ENCODE measurements at places on chromosomes 7 and 10.

DNA sequence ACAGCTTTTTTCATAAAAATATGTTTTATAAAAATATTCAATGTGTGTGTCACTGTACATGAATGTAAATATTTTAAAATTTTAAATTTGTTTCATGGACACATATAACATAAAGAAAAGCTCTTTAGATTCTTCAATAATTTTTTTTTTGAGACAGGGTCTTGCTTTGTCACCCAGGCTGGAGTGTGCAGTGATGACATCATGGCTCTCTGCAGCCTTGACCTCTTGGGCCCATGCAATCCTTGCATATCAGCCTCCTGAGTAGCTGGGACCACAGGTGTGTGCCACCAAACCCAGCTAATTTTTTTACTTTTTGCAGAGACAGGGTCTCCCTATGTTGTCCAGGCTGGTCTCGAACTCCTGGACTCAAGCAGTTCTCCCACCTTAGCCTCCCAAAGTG is 9.9 kb downstream of the XRCC2 start:
- DNase-seq: no peak

GRCh38 chr10:71756311-71757191 is 16.8 kb downstream of the VSIR start:
- no peak for DNase-seq

- no peak for DNase-seq
Observed at GRCh38 chr7:92052684-92053083, 81.6 kb downstream of the CYP51A1 start.

- DNase-seq: no peak
Observed at GRCh38 chr10:102436312-102436711, 3.9 kb upstream of the CUEDC2 start.

DNA sequence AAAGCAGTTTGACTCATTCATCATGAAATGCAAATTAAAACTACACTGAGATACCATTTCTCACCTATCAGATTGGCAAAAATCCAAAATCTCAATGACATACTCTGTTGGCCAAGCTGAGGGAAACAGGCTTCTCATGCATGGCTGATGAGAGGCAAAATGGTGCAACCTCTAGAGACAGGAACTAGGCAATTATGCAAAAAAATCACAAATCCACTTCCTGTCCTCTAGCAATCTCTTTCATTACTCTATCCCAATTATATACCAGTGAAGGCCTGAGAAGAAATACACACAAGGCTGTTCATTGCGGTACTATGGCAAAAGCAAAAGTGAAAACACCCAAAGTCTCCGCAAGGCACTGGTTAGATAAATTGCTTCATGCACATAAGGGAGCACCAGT is 25.9 kb upstream of the PTPRN2 start:
- DNase-seq: no peak

DNA sequence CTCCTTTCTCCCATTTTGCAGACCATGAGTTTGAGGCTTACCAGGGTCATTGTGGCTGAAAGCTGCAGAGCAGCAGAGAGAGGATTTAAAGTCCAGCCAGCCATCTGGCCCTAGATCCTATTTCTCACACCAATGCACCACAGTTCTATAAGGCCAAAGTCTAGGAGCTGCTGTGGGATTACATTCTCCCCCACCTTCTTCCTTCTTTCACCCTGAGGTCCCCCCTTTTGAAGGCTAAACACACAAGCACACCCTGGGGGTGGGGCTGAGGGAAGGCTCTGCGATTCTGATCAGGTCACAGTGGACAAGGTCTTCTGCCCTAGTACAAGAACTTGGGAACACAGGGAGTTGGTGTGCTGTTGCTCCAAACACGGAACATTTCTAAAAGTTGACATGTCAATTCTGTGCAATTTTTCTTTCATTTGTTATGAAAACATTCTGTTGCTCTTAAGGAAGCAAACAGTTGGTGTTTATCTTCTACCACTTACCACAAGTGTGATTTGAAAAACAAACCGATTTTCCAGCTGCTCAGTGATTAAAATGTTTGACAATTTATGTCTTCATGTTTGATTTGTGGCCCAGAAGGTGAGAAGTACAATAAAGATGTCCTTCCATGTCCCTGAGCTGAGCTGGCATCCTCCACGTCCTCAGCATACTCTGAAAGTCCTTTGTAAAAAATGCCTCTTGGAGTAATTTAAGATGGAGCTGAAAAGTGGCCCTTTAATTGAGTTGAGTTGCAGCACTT is 271.6 kb upstream of the PPP2R2D start:
- DNase-seq: no peak

- DNase-seq: no peak
Observed at GRCh38 chr7:5230265-5231067, 40.4 kb downstream of the WIPI2 start.

Data from NCI-H1930 (cell line).